ENCODE measurements at places on chromosomes 2 and 18.

DNA sequence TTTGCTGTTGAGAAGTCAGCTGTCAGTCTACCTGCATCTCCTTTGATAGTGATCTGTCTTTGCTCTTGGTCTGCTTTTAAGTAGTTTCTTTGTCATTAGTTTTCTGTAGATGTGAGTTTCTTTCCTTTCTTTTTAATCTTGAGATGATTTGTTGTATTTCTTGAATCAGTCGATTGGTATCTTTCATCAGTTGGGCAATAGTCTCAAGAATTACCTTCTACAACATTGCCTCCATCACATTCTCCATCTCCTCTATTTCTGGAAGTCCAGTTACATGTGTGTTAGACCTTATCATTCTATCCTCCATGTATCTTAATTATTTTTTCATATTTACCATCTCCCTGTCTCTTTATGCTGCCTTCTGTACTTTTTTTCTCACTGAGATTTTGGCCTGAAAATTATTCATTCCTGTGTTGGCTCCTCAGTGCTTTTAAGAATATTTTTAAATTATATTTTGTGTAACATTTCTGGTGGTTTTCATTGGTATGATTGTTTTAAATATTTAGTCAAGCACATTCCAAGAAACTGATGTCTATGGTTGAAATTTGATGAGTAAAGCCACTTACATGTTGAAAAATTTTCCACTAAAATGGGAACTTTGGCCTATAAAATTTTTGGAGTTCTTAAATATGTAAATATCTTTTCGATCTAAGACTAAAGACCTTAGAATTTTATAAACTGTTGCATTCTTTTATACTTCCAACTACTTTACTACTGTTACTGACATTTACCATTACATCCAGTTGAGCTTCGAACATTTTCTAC lies 239.5 kb upstream of the MGAT5 start:
- DNase-seq = no peak

DNA sequence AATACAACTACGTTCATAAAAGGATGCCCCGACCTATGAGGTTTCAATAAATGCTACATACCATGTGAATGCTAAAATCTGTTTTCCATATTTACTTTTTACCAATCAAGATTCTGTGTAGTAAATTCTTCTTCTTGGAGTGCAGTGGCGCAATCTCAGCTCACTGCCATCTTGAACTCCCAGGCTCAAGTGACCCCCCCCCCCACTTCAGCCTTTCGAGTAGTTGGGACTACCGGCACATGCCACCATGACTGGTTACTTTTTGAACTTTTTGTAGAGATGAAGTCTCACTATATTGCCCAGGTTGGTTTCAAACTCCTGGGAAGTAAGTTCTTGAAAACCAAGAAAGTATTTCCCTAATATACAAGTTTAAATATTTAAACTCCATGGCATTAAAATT lies 14.4 kb upstream of the USP34 start:
- DNase-seq = no peak

- DNase-seq = no peak
These were observed 89.9 kb downstream of the TMEM18 start for GRCh38 chr2:587087-587960.

GRCh38 chr2:102652126-102652525 lies 32.8 kb downstream of the SLC9A2 start:
- no peak for DNase-seq

DNA sequence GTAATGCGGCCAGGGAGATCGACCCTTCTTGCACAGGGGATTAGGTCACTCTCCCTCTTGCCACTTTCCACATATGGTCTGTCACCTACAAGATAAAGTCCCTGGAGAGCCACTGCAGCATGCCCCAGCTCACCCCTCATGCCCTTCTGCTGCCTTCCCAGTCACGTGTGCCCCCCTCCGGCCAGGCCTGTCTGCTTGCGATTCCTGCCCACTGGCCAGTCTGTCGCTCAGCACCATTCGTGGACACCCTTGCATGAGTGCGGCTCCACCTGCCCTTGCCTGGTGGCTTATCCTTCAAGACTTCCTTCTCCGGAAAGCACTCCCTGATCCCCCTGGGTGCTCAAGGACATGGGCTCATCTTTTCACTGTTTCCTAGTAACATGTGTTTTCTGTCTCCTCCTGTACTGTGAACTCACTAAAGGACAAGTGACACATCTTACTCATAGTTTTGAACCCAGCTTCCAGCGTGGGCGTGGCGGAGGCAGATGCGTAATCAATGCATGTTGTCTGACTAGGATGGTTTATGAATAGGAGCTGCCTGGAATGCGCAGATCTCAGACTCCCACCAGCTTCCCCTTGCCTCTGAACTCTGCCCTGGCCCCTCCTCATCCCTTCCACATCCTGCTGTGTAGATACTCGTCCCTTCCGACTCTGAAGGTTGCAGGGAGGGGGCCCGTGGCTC lies 7.8 kb upstream of the NT5DC4 start:
- DNase-seq = no peak
